CD4-positive, alpha-beta memory T cell (primary cell): ENCODE measurements at places on chromosomes 13 and 19.

DNA sequence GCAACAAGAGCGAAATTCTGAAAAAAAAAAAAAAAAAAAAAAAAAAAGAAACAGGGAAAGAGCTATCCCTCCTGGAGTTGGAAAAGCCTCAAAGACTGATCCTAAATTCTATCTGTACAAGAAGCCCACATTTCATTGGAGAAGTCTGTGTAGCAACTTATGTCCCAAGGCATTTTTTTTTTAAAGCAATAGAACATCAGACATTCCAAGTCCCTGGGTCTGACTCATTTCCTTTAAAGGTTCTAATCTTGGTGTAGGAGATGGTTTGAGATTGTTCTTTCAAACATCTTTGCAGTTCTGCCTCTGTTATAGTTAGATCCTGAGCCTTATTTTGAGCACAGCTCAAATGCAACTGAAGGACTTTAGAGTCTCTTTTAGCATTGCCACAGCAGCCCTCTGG is 706.5 kb upstream of the MIR17HG start:
- DNase-seq = no peak

GRCh38 chr13:38662362-38662761 is 24.5 kb upstream of the FREM2 start:
- no peak for DNase-seq

DNA sequence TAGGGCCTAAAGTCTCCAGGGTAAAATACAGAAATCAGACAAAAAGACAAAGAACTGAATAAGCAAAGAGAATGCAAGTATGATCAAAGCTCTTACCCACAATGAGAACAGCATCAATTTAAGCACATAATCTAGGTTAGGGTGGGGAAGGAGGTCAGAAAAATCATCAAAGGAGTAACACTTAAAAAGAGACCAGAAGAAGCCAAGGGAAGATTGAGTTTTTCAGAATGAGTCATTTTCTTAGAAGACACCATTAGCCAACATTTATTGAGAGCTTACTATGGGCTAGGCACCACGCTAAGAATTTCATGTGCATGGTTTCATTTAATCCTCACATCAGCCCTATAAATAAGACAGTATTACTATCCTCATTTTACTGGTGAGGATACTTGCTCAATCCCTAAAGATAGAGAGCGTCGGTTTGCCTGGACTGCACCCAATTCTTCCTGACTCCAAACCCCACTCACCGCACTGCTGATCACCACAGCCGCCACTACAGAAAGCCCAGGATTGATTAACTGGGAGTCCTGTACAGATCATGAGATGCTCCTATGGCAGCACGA is 1.7 kb upstream of the SHISA2 start:
- no peak for DNase-seq

DNA sequence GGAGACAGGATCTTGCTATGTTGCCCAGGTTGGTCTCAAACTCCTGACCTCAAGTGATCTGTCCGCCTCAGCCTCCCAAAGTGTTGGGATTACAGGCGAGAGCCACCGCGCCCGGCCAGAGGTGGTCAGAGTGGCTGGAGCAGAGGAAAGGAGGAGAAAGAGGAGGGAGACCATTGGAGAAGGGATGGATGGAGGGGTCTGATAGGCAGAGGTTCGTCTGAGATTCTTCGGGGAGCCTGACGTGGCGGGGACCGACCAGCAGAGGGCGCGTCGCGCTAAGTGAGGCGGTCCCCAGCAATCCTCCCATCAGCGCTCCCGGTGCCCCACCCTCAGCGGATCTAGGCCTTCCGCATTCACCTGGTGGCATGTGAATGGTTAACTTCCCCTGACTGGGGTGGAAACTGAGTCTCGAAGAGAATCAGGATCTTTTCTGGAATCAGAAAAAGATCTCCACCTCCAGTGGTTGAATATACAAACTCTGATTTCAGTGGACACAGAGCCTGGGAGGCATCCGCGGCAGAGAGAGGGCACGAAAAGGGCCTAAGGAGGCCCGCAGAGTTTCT is 8.8 kb downstream of the GTPBP3 start:
- peak; percentile 66 for DNase-seq

- no peak for DNase-seq
Observed at GRCh38 chr19:11736696-11737095, 2.0 kb downstream of the ZNF823 start.

GRCh38 chr19:38662537-38663155 is 15.2 kb downstream of the ACTN4 start:
- DNase-seq = no peak

- DNase-seq = no peak
Observed at GRCh38 chr19:18465214-18465963, 27.5 kb upstream of the ISYNA1 start.

DNA sequence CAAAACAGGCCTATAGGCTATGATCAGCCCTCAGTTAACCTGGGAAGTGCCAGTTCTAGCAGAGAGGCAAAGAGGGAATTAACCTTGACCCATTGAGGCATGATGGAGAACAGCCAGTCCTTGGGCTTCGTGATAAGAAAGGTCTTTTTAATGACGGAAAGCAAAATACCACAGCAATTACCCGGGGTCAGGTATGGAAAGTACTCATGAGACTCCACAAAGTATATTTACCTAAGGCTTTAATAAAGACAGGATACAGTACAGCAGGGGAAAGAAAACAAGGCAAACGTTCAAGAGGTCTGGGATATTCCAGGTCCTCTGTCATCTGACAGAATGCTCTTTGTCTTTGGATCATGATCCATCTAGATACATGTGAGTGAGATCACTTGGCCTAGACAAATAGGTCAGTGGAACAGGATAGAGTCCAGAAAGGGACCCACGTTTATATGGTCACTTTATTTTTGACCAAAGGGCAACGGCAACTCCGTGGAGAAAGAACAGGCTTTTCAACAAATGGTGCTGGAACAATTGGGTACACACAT is 52.2 kb downstream of the WDFY2 start:
- no peak for DNase-seq

DNA sequence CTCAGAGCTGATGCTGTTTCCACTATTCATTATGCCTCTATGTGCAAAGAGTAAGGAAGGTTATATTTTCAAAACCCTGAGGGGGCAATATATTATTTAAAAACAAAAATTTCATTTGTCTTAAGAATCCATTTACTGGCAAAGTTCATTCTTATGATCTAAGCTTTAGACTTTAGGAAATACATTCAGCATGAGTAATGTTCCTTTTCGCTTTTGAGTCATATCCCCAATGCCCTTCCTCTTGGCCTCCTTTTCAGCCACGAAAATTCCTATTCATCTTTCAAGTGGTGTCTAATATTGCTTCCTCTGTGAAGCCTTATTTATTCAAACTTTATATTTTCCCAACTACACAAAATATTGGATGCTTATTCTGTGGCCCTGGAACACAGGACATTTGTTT is 1317.0 kb downstream of the PCDH9 start:
- no peak for DNase-seq
